Osteocyte (in vitro differentiated cells): ENCODE measurements at places on chromosomes 1 and 21. TPM values are rescaled to one million over a fixed set of nuclear protein-coding genes. Genes with fewer than 3 reads are reported as not detected.
A peak's percentile ranks its signal among the peaks of the same experiment; 100 is the strongest.

Gene LCE2C
- not detected in 2 replicates for total RNA-seq

Gene SPRR2F
- total RNA-seq = not detected in 2 replicates

Gene S100A7
- not detected in 2 replicates for total RNA-seq

GRCh38 chr21:16072737-16073136, 343.0 kb downstream of the USP25 start:
- peak overlapping the region; percentile 75 for H3K27ac ChIP-seq
- peaks cover 26% of the 10 kb centered on the region for H3K4me1 ChIP-seq
- no peaks in the 10 kb centered on the region for H3K36me3 ChIP-seq

DNA sequence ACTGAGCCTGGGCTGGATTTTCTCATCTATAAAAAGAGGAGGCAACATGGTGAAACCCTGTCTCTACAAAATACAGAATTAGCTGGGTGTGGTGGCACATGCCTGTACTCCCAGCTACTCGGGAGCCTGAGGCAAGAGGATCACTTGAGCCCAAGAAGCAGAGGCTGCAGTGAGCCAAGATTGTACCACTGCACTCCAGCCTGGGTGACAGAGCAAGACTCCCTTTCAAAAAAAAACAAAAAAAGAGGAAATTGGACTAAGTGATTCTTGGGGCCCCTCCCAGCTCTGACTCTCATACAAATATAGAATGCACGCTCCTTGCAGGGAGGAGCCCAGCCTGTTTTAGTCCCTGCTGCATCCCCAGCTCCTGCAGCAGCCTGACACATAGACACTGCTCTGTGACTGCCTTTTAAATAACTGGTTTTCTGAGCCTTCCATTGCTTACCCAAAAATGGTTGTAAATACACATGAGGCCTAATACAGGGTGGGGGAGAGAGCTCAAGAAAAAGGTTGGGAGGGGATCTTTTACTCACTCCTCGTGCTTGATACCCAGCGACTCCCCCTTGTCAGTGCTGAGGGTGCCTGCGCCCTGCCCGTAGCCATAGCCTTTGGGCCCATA, 17.2 kb downstream of the CSRP1 start:
- H3K27me3 ChIP-seq = no peaks in the 10 kb centered on the region
- no peak overlapping the region for H3K4me3 ChIP-seq
- H3K36me3 ChIP-seq = no peaks in the 10 kb centered on the region
- peaks cover 69% of the 10 kb centered on the region for H3K4me1 ChIP-seq
- H3K27ac ChIP-seq = peak overlapping the region; percentile 80

DNA sequence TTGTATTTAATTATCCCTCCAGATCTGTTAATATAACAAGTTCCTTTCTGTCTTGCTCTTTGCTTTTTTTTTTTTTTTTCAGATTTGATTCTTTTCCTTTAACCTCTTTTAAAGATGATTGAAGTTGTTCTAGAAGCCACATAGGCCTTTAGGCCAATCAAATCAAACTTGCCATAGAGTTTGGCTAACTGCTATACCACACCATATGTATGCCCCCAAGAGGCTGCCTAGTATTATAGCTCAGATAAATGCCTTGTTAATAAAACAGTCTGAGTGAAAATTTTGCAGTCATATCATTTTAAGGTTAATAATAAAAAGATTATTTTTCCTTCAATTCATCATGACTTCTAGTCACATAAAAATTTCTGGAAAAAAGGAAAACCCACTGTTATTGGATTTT, 696.0 kb upstream of the CHRM3 start:
- H3K4me1 ChIP-seq = peaks cover 1% of the 10 kb centered on the region
- DNase-seq = no peak
- H3K27me3 ChIP-seq = no peaks in the 10 kb centered on the region
- no peaks in the 10 kb centered on the region for H3K36me3 ChIP-seq
- no peak overlapping the region for H3K4me3 ChIP-seq

- no peak overlapping the region for H3K27ac ChIP-seq
- H3K27me3 ChIP-seq = peaks cover 14% of the 10 kb centered on the region
- peaks cover 5% of the 10 kb centered on the region for H3K4me1 ChIP-seq
- peaks cover 3% of the 10 kb centered on the region for H3K36me3 ChIP-seq
- H3K4me3 ChIP-seq = no peak overlapping the region
These were observed 24.7 kb downstream of the TFF3 start for GRCh38 chr21:42290505-42290904.

DNA sequence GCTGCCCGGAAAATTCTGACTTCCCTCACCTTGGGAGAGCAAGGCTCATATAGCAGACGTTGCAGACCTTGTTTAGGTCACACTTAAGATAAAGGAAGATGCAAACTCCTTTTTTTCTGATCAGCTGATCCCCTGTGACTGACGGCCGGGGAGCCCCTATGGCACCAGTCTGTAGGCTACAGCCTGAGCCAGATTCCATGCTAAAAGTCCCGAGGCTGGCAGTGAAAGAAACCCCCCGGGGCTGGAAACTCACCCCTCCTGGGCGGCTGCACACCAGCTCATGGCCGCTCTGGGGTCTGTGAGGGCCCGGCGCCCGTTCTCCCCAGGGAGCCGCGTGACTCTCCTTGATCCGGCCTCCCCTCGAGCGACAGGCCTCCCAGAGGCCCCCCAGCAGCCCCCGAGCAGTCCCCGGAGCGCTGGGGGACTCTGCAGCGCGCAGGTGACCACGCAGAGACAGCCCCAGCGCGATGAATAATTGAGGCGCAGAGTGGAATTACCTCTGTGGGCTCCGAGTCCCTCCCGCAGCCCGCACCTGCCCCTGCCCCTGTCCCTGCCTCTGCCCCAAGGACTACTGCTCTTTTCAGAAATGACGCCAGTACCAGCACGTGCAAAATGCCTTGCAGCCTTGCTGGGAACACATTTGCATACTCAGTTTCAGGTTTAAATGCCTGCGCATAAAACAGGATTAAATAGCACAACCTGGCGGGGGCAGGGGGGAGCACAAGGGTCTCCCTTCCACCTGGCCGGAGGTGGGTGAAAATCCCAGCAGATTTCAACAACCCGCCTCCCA, 62.6 kb upstream of the CLDN14 start:
- peaks cover 4% of the 10 kb centered on the region for H3K4me1 ChIP-seq
- H3K27ac ChIP-seq = no peak overlapping the region
- no peak for DNase-seq
- no peaks in the 10 kb centered on the region for H3K36me3 ChIP-seq

DNA sequence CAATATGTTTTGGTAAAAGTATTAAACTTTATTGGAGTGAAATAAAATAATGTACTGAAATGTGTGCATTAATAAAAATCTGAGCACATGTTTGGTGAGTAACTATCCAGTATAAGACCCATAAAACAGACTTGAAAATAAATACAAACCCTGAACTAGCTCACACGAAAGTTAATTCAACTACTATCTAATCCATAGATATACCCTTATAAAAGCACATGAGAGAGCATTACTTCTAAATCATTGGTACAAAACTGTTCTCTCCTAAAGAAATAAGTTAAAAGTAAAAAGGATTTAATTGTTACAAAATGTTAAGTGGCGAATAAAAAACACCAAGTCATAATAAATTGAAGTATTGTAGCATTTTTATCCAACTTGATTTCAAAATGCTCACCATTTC, 295.6 kb downstream of the PTPRC start:
- H3K36me3 ChIP-seq = peaks cover 9% of the 10 kb centered on the region
- H3K27me3 ChIP-seq = no peaks in the 10 kb centered on the region
- H3K4me1 ChIP-seq = peaks cover 38% of the 10 kb centered on the region
- H3K4me3 ChIP-seq = no peak overlapping the region

GRCh38 chr1:172949096-172949495, 101.6 kb downstream of the TNFSF18 start:
- no peak for DNase-seq
- H3K4me3 ChIP-seq = no peak overlapping the region
